T47D (cell line): ENCODE measurements at places on chromosomes 2 and 18.
A peak's percentile ranks its signal among the peaks of the same experiment; 100 is the strongest.

- DNase-seq, result no peak
Observed at GRCh38 chr2:119102964-119103363, 55.6 kb downstream of the C1QL2 start.

GRCh38 chr2:186485576-186485870, 537 bp upstream of the ZC3H15 start:
- DNase-seq, result no peak

GRCh38 chr2:131584380-131584779, 56.7 kb downstream of the CCDC74A start:
- DNase-seq, result no peak

DNA sequence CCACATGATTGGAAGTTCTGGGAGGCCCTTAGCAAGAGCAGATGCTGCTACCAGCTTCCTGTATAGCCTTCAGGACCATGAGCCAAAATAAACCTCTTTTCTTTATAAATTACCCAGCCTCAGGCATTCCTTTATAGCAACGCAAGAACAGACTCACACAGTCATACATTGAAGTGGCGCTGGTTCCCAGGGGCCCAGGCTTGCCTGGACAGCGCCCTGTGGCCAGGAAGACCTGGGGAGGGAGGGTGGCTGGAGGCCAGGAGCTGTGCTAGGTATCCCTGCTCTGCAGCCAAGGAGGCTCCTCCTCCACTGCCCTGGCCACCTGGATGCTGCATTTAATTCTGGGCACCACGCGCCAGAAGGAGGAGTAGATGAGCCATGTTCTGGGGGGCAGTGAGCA, 98.1 kb downstream of the AGAP1 start:
- no peak for DNase-seq

DNA sequence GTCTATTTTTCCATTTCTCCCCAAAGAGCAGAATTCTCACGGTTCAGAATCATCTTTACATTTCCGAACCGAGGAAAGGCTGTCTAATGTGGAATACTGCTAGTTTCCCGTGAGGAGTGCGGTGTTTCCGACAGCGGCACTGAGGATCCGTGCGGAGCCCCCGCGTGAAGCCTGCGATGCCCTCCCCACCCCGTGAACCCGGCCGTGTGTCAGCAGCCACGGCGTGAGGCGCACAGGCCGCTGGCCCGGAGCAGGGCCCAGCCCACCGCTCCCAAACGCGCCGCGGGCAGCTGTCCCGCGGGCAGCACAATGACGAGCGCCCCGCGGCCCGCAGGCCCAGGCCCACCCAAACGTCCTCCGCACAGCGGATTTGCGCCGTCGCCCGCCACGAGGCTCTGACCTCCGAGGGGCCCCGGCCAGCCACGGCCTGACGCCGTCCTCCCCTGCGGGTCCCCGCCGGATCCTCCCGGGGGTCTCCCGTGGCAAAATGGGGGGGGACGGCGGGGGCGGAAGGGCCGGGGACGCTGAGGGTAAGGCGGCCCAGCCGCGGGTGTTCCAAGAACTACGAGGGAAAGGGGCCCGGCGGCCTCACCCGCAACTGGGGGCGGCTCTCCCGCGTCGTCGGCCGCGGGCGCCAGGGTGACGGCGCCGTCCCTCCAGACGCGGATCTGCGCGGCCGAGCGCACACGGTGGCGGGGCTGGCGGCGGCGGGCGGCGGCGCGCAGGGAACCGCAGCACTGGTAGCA, 796 bp downstream of the SPIRE1 start:
- DNase-seq, result peak; percentile 17

DNA sequence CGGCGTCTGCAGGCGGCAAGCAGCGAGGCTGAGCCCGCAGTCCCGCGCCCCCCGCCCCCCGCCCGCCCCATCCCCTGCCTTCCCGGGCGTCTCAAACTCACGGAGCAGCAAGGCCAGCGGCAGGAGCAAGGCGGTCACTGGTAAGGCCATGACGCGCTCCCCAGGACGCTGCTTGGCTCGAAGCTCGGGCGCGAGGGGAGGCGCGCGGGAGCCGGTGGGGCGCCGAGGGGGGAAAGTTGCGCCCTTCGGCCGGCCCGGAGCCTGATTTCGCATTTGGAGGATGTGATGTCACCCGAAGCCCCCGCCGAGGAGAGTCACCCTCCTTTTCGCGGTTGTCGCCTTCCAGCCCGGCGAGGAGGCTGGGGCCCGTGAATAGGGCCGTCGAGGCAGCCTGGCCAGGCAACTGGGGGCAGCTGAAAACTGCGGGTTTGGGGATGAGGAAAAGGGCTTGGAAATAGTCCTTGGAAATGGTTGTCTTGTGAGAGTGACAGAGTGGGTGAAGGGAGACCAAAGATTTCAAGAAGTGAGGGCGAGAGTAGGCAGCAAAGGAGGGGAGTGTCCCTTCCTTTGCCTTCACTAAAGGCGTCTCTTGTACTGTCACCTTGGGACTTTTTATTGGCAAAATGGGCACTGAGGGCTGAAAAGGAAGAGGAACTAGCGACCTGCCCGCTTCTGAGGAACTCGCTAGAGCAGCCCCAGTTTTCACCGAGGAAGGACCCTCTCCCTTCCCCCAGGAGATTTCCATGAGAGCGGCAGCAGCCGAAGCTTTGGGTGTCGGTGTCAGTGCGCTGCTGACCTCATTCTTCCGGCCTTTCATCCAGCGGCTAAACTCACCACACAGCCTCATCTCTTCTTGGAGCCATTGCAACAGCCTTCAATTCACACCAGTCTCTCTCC, at the start of gene CD8A:
TSS of gene CD8A (minus strand) at position 238 of the 897 bp plus-strand sequence. CDS start at position 150, 88 bp downstream.
- DNase-seq, result no peak

- DNase-seq, result no peak
Observed at GRCh38 chr2:109108740-109109139, 20.3 kb upstream of the SH3RF3 start.

DNA sequence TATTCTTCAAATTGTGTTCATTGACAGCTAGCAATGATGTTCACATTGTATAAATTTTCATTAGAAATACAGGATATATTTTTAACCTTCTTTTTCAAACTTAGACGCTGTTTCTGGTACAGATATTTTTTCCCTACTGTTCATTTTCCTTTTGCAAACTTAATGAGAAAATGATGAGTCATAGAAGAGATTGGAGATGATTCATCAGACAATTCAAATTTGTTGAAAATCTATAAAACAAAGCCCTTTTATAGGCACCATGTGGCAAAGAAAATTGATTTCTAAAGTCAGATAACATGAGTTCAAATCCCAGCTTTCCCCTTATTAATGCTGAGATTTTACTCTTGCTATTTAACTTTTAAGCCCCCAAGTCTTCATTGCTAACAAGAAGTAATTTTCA, 728.8 kb upstream of the DDX18 start:
- DNase-seq, result no peak

- no peak for DNase-seq
Observed at GRCh38 chr18:29496152-29496680, 1319.3 kb upstream of the CDH2 start.
